D721Med (cell line): ENCODE measurements at places on chromosomes 2 and 18.

- DNase-seq = no peak
Observed at GRCh38 chr2:181779288-181780021, 99.1 kb upstream of the NEUROD1 start.

DNA sequence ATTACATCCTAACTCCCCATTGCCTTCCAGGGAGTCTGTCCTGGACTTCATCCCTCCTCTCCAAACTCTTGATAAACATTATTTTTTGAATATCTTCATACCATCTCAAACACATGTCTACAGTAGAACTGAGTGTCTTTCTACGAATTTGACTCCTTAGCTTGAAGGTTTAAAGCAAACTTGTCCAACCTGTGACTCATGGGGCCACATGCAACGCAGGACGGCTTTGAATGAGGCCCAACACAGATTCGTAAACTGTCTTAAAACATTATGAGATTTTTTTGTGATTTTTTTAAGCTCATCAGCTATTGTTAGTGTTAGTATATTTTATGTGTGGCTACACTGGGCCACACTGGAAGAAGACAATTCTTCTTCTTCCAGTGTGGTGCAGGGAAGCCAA, 98.1 kb downstream of the PARD3B start:
- no peak for DNase-seq

GRCh38 chr2:134917888-134918525, 615 bp upstream of the CCNT2 start:
- DNase-seq = no peak

GRCh38 chr2:20483194-20483895, 36.5 kb downstream of the RHOB start:
- no peak for DNase-seq

DNA sequence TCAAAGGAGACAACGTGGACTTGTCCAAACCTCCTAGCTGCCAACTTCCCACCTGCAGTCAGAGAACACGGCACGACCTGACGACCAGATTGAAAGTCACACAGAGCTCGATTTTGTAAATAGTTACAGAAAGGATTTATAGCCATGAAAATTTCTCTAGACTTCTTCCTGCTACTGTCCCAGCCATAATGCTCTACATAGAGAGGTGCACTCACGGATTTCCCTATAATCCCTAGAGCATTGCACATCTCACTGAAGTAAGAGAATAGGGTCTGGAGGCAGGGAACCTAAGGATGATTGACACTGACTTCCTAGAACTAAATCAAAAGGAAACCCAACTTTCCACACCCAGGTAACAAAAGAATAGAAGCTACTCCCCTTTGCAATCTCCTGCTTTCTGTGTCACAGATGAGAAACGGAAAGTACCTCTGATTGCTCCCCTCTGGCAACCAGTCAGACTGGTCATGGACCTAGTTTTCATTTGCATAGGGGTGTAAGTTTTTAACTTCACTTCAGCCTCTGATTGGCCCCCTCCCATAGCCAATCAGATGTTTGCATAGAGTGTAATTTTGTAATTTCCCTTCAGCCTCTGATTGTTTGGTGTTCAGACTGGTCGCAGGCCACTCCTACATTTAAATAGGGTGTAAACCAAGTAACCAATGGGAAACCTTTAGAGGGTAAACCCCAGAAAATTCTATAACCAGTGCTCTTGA, 58.6 kb upstream of the FBXO11 start:
- DNase-seq = no peak

DNA sequence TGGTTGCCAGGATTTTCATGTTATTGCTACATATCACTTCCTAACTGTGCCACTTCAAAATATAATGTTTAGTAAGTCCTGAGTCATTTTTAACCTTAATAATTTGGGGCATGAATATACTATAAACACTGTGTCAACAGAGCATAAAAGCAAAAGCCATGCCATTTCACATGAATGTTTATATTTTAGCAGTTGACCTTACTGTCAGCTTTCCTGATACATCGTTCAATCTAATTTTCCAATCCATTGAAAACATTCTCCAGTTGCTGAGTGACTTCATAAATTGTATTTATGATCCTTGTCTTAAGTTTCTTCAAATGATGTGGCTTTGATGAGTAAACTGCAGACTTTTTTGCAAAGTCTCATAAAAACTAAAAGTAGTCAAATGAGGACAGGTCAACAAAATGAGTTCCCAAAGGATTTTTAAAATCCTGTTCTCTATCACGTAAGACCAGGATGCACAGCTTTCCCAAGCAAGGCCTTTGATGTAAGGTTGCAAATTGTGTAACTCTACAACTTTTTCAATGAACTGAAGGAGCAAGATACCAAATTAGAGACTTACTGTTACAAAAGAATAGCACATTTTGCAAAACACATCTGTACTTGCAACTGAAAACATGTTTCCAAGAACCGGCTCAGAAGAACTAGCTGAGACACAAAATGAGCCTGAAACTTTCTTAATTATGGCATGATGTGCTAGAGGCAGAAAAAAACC, 117.7 kb downstream of the SATB2 start:
- DNase-seq = no peak

- DNase-seq = no peak
Observed at GRCh38 chr2:24853996-24854395, 60.8 kb downstream of the CENPO start.

DNA sequence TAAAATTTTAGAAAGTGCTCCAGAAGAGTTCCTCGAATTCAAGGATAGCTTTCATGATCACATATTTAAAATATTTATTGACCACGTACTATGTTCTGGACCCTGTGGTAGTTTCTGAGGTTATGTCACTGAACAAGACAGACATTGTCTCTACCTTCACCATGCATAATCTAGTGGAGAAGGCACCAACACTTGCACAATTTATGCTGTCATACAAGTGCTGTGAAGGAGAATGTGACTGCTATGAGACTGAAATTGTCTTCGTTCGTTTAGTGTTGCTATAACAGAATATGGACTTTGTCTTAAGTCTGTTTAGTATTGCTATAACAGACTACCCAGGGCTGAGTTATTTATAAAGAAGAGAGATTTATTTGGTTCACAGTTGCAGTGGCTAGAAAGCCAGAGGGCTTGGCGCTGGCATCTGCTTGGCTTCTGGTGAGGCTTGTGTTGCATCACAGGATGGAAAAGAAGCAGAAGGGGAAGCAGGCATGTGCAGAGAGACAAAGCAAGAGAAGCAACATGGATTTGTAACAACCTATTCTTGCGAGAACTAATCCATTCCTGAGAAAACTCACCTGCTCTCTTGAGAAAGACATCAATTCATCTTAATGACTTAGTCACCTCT, 50.0 kb upstream of the RFX8 start:
- DNase-seq = no peak

- no peak for DNase-seq
Observed at GRCh38 chr2:222944552-222944951, 83.7 kb downstream of the ACSL3 start.

- no peak for DNase-seq
Observed at GRCh38 chr18:76463358-76463757, 31.7 kb downstream of the ZNF516 start.

- DNase-seq = no peak
Observed at GRCh38 chr2:171044416-171044815, 115.4 kb downstream of the GORASP2 start.

DNA sequence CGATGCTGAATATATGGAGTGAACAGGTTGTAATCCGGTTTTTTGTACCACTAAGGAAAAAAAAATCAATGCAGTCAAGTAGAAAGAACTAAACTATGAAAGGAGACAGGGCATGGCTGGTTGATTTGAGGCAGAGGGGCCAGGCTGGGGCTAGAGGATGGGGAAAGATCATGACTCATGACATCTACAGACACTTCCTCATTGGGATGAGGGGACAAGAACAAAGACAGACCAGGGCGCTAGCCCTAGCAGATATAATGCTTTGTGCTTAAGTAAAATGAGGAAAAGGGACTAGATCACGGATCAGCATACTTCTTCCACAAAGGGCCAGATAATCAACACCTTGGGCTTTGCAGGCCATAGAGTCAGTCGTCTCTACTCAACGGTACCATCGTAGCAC, 55.8 kb downstream of the ST6GAL2 start:
- no peak for DNase-seq

DNA sequence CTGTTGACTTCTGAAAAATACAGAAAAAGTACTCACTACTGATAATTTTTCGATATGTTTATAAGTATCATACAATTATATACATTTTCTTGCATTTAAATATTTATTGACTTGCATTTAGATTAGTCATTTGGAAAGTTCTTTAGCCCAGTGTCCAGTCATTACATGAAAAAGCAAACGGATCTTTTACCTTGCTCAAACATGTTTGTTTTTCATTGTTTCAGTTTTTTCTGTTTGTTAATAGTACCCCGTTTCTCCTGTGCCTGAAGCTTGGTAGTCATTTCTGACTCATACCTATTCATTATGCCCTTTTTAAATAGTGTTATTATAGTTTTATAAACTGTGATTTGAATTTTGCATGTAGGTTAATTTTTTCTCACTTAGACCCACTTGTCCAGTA, 28.1 kb downstream of the CEP192 start:
- DNase-seq = no peak

DNA sequence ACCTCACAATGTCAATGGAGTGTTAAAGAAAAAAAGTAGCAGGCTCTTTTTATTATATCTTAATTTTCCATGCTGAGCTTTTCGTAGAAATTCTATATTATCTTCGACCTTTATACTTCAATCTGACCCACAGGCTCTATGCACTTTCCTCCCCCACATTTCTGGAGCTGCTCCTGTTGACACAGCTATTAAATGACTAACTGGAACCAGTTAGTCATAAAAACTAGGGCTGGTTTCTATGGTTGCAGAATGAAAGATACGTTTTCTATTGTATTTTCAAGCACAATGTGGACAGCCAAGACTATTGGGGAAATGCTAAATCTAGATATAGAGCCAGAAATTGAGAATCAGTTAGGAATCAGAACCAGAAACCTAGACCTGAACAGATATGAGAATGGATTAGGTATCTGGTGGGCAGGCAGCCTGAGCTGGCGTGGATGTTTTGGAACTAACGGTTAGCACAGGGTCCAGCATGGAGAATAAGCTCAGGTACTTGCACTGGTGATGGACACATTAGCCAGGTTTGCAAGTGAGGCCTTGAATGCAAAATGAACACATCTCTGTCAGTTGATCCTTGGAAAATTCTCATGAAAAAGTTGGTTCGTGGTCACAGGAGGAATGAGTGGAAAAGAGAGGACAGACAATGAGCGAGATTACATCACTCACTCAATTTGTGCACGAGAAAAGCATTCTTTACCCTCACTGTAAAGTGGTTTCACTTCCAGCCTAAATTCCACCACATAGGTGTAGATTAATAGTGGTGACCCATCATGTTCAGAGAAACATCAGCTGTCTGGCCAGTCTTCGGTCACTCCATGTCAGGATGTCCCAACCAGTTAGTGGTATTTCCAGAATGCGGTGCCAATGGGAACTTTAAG, 144.6 kb upstream of the EPHA4 start:
- DNase-seq = no peak

GRCh38 chr2:174248998-174249592, 763 bp upstream of the OLA1 start:
- DNase-seq = no peak

GRCh38 chr2:228181098-228182019, at the start of gene SPHKAP:
SPHKAP (minus strand) TSS chr2:228181687; CDS start chr2:228181598, 89 bp downstream.
- DNase-seq = no peak

DNA sequence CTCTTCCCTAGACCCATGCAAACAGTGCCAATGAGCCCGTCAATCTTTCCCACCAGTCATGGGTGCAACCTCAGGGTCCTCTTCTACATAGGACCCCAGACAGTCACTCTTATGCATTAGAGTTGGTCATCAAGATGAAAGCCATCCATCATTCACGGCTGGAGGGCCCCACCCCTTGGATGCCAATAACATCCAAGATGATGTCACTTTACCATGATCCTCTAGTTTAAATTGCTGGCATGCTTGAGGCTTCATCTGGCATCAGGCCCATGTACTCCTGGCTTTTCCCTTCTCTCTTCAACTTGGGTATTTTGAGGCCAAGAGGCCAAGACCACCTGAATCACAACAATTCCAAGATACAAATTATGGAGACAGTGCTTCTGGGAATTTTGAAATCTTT, 91.1 kb upstream of the MAPK4 start:
- no peak for DNase-seq

- no peak for DNase-seq
Observed at GRCh38 chr18:39730606-39731005, 2165.0 kb upstream of the CELF4 start.

GRCh38 chr18:44497757-44498490, 182.8 kb upstream of the SETBP1 start:
- no peak for DNase-seq

DNA sequence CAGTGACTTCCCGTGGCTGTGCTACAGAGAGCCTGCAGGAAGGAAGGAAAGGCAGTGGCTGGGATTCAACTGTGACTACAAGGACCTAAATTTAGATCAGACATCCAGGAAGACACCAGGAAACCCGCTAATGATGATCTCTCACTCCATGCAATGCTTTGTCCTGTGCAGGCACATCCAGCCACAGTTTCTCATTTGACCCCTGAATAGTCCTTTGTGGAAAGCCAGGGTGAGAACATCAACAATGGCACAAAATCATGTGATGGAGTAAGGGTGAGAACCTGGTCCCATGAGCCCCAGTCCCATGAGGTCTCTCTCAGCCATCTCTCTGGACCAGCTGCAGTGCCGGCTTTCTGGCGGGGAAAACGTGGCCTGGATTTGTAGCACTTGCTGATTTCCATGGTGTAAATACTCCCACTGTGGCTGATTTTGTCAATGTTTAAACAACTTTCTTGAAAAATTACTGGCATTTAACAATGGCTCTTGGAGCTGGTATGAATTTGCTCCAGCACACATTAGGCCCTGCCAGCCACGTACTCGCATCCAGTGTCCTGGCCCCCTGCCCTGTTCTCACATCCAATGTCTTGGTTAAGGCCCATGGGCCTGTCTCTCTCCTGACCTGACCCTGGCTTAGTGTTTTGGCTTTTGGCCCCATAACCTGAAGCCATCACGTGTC, 159.0 kb upstream of the HAAO start:
- no peak for DNase-seq

GRCh38 chr2:36562973-36563532, 34.9 kb downstream of the FEZ2 start:
- no peak for DNase-seq

DNA sequence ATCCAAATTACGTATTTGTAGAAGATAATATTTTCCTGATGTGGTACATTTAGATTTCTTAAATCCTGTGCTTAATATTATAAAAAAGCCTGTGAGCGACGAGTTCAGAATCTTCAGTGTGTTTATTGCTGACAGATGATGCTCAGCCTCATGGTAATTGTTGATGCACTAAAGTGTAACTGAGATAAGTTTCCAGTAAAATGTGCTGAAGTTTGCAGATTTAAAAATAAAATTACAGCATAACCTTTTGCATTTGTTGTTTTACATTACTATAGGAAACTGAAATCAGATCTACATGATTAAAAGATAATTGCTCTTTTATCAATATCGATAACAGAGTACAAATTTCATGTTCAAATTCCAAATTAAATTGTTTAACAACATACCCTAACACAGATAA, 307.6 kb downstream of the FIGN start:
- DNase-seq = no peak

DNA sequence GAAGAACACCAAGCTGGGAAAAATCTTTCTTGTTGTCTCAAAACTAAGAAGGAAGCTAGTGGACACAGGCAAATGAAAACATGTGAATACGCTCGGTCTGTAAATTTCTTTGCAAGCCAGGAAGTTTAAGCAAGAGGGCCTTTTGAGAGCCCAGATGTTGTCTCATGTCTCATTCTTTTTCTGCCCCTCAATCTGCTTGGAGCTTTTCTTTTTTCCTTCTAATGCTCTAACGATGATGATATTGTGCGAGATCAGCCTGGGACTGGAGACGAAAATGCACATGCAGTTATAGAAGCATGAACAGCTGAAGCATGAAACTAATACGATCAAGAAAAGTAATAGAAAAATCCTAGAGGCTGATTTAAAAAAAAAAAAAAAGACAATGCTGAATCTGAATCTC, 138.6 kb upstream of the CHAC2 start:
- no peak for DNase-seq

- no peak for DNase-seq
Observed at GRCh38 chr18:11940956-11941355, 32.8 kb upstream of the MPPE1 start.
